ENCODE measurements at places on chromosomes 13 and 19.
A peak's percentile ranks its signal among the peaks of the same experiment; 100 is the strongest.

DNA sequence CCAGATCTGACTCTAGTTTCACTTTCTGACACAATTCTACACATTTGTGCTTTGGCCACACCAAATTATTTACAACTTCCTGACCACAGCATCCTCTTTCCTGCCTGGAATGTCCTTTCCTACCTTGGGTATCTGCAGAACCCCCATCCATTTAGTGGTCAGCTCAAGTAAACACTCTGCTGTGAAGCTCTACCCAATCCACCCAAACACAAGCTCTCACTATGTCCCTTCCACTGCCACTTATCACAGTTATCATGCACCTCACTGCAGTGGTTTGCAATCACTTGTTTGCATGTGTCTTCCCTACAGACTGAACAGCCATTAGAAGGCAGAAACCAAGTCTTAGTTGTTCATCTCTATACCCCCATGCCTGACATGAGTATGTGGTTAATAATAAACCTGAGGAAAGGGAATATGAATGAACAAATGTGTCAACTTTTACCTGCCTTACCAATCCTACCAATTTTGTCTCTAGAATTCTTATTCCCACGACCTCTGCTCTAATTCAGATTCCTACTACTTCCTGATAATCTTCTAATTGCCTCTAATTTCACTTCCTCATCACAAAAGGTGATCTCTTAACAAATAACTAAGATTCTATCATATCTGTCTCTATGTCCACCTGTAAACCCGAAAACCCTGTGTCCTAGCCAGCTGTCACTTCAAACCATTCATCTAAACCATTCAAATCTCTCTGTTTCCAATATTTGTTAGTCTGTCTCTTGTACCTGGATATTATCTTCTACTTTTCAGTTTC, 25.1 kb downstream of the LNX2 start:
- no peak for DNase-seq

- no peak for DNase-seq
Observed at GRCh38 chr13:98301721-98302120, 124.7 kb upstream of the RNF113B start.

- no peak for DNase-seq
Observed at GRCh38 chr19:37914908-37915307, 7.9 kb downstream of the SIPA1L3 start.

- DNase-seq: no peak
Observed at GRCh38 chr19:3350014-3350663, 16.2 kb upstream of the NFIC start.

- no peak for DNase-seq
Observed at GRCh38 chr13:110645750-110646149, 30.4 kb downstream of the NAXD start.

GRCh38 chr13:80671773-80672172, 330.8 kb upstream of the SPRY2 start:
- no peak for DNase-seq

DNA sequence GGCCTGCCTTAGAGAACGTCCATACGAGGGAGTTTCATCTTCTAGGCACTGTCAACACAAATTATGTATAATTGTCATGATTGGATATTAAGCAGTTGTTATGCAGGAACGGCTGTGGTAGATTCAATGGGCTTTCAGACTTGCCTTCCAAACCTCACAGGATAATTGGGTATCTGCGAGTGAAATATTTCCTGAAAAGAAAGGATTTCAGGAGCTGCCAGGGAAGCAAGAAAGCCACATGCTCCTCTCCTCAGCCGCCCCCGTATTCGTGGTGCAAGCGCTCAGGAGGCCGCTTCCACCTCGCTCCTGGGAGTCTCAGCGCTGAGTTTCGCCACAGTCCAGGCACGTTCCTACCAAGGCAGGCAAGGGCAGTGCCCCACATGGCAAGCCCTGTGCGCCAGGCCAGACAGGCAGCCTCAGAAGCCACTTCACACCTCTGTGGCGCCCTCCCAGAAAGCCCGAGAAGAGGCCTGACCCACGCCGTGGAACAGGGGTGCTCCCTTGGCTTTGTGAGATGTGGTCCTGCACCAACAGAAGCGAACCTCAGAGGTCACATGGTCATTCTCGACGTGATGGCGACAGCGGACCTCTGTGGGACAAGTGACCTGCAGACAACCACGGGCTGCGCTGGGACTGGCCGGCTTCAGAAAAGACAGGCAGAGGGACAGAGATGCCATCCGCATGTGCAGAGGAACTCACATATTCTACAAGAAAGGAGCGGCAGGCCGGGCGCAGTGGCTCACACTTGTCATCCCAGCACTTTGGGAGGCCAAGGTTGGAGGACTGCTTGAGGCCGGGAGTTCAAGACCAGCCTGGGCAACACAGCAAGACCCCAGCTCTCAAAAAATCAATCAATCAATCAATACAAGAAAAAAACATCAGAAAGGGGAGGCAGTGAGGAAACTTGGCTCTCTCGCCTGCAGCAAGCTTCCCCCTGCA, 41.4 kb downstream of the CEBPG start:
- no peak for DNase-seq

- DNase-seq: no peak
Observed at GRCh38 chr19:55132453-55133129, 15.2 kb upstream of the PPP1R12C start.

DNA sequence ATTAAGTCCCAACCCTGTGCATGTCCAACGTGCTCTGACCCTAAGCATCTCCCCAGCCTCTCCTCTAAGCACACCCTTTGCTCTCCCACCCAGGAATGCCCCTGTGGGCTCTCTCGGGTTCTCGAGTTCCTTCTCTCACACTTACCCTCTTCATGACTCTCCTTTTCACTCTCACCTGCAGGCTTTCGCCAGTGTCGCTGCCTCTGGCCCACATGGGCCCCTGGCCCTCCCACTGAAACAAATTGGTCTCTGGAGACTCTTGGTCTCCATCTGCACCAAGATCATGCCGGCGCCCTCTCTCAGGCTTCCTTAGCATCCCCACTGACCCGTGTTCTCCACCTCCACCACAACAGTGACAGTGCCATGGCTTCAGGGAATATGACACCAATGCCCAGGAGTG, 19.6 kb upstream of the SACS start:
- no peak for DNase-seq

DNA sequence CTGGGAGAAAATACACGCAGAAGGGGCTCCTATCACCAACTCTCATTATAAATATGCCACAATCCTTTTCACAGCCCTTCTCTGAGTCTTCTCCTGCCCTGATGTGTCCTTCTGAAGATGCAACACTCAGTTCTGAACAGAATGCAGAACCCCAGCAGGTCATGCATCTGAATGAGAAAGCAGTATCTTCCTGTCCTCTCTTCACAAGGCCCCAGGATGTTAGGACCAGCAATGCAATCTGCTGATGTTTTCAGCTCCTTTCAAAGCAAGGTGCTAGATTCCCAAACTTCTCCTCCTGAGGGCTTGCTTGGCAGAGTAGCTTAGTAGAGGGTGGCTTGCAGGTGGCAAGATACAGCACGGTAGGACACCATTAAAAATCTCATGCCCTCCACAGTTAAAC, 22.3 kb upstream of the DOCK9 start:
- DNase-seq: no peak

DNA sequence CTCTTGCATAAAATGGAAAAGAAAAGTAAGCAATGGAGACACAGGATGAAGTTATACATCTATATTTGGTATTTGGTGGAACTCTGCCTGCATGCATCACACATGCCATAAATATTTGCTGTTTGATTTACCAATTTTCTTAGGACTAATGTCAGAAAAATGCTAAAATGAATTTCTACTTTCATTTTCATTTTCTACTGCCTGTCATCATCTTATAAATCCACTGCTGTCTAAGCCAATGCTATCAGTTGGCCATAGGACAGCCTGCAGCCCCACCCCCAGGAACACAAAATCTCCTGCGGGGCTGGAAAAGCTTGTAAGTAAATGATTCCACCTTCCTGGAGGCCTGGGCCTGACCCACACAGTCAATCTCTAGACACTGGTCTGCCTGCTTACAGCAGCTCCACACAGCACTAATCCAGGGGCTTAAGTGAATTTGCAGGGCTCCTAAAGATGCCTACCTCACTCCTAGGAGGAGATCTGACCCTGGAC, 122.0 kb downstream of the ENOX1 start:
- peak; percentile 12 for DNase-seq

DNA sequence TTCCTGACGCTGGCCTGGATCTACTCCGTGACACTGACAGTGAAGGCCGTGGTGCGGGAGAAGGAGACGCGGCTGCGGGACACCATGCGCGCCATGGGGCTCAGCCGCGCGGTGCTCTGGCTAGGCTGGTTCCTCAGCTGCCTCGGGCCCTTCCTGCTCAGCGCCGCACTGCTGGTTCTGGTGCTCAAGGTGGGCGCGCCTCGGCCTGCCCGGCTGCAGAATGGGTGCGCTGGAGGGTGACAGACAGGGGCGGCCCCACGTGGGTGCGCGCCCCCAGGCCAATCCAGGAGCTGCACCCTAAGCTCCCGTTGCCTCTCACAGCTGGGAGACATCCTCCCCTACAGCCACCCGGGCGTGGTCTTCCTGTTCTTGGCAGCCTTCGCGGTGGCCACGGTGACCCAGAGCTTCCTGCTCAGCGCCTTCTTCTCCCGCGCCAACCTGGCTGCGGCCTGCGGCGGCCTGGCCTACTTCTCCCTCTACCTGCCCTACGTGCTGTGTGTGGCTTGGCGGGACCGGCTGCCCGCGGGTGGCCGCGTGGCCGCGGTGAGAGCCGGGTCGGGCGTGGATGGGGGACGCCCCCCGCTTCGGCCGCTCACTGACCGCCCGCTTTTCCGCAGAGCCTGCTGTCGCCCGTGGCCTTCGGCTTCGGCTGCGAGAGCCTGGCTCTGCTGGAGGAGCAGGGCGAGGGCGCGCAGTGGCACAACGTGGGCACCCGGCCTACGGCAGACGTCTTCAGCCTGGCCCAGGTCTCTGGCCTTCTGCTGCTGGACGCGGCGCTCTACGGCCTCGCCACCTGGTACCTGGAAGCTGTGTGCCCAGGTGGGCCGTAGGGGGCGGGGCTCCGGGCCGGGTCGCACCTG, 7.2 kb downstream of the ABCA7 start:
- DNase-seq: no peak

DNA sequence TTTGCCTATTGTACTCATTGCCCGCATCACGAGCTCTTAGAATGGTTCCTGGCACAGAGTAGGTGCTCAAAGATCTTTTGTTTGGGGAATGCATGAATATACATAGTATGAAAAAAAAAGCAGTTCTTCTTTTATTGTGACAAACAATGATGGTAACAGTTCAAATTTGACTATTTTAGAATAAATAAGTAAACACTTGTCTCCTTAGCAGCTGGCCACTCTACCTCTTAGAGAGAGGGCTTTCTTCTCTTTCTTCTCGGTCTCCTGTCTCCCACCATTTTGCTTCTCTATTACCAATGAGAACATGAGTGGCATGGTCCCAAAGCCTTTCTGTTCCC, 639 bp upstream of the SLAIN1 start:
- DNase-seq: no peak

DNA sequence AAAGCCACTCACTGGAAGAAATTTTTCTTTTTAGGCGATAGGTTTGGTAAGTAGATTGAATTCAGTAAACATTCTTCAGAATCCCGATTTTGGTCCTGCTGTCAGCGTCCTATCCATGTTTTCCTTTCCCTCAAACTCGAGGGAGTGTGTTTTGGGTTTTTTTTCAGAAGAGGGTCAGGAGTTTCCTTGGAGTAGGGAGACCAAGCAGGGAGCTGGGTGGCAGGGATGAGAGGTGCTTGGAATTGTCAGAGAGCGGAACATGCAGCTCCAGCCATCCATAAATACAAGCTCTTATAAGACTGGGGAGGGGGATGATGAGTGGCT, 1.6 kb upstream of the PCDH8 start:
- DNase-seq: no peak

DNA sequence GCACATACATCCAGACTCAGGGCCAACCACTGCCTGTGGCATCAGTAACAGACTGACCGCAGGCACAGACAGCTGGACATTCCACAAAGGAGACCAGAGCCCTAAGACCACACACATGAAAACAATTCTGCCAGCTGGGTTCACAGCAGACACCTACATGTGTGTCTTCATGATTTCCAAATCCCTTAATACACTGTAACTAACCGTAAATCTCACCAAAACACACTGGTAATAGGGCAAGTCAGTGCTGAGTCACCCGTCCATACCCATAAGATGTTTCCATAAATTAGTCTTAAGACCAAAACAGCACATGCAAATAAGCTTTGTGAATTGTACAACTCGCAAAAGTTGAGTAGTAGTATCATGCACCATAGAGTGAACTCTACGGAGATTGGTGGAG, 65.4 kb downstream of the TUBGCP3 start:
- no peak for DNase-seq

- DNase-seq: no peak
Observed at GRCh38 chr19:1616396-1616795, 11.1 kb upstream of the UQCR11 start.

DNA sequence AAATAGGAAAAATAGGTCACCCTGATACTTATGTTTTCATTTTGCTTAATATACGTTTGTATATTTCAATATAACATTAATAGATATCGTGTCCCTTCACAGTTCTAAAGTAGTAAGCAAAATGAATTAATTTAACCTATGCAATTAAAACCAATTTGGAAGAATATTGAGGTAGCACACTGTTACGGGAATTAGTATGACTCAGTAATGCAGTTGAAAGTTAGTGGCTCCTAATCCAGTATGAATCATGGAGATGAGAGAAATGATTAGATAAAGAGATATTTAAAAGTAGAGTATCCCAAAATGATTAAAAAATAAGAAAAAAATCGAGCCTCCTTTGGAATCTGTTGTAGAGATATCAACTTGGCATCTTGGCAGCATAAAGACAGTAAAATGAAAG, 177.0 kb upstream of the SLITRK6 start:
- DNase-seq: no peak

GRCh38 chr13:48159826-48160225, 64.9 kb upstream of the MED4 start:
- DNase-seq: no peak

- no peak for DNase-seq
Observed at GRCh38 chr13:113840541-113841352, 23.1 kb downstream of the GAS6 start.

- DNase-seq: no peak
Observed at GRCh38 chr13:24230428-24231072, 70.0 kb downstream of the SPATA13 start.

DNA sequence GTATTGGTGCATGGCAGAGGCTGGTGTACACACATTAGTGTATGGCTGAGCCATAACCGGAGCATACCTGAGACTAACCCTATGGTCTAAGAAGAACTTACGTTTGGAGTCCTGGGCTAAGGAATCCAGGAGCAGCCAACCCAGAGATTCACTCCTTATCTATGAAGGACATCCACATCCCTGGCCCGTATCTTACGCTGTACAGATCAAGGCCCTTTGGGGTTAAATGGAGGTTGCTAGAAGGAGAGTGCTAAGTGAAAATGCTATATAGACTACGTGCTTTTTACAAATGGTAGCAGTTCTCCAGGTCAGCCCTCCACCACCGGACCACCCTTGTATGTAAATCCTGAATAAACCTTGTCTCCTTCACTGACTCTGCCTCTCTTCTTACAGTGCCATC, 1.9 kb upstream of the SUGT1 start:
- DNase-seq: no peak

GRCh38 chr13:23621316-23621645, 51.1 kb downstream of the TNFRSF19 start:
- DNase-seq: no peak

Measured in HAP-1 (cell line).